ENCODE measurements at places on chromosomes 5 and 9.
A peak's percentile ranks its signal among the peaks of the same experiment; 100 is the strongest.

GRCh38 chr5:129245489-129245888 is 150.9 kb downstream of the ISOC1 start:
- DNase-seq: no peak

GRCh38 chr9:38642951-38643814 is 22.8 kb upstream of the ANKRD18A start:
- DNase-seq: no peak

DNA sequence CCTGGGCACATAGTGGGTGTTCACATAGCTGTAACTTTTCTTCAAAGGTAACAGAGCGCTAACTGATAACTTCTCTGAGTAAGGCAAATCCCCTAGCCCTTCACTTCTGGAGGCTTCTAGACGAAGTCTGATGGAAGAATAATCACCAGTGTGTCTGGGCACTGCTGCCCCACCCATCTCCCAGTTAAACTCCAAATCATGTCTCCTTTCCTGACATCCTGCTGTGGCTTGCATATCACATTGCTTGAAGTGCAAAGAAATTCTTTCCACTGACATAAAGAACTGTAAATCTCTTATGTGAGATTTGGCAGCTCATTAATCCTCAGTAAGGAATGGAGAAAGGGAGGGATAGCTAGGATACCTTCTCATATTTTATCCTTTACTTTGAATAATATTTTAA is 74.6 kb downstream of the MARCHF11 start:
- DNase-seq: no peak

DNA sequence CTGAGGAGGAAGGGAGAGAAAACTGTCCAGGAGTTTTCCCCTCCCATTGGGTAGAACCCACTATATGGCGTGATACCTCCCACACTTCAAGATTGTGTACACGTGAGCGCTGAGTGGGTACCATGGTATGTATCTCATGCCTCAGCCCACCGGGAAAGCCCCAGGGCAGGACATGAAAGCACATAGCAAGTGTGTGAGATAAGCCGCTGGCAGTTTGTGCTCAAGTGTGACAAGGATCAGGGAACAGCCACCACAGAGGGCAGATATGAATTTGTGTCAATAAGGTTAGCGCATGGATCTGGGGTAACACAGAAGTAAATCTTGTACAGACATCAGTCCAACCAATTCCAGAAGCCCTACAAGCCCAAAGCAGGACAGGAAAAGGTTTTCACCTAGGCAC is 42.6 kb upstream of the NAA35 start:
- no peak for DNase-seq

DNA sequence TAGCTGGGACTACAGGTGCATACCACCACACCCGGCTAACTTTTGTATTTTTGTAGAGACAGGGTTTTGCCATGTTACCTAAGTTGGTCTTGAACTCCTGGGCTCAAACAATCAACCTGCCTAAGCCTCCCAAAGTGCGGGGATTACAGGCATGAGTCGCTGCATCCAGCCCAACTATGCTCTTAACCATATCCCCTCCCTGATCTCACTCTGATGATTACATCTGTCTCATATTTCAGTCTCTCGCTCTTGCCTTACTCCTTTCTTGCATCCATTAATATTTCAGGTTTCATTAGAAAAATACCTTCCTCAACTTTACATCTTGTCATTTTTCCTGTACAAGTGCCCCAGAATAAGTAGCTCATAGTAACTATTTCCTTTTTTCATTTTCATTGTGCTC is 61.0 kb upstream of the BASP1 start:
- DNase-seq: no peak

GRCh38 chr9:5195463-5195862 is 10.0 kb upstream of the INSL6 start:
- DNase-seq: no peak

DNA sequence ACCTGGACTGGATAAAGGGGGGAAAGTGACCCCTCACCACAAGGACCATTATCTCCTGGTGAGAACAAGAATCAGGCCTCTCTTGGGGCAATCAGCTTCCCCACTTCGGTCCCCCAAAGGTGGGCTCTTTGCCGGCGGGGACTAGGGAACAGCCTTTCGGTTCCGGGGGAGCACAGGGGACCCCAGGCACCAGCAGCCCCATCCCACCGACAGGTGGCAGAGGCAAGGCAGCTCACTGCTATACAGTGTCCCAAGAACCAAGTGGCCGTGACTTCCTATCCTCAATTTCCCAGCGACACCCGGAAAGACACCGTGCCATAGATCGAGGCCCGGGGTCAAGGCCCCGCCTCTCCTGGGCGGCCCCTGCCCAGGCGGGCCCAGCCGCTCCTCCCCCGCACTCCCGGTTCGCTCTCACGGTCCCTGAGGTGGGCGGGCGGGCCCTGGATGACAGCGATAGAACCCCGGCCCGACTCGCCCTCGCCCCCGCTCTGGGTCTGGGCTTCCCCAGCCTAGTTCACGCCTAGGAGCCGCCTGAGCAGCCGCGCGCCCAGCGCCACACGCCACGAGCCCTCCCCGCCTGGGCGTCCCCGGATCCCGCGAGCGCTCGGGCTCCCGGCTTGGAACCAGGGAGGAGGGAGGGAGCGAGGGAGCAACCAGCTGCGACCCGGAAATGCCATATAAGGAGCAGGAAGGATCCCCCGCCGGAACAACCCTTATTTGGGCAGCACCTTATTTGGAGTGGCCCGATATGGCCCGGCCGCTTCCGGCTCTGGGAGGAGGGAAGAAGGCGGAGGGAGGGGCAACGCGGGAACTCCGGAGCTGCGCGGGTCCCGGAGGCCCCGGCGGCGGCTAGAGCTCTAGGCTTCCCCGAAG is 655 bp upstream of the EGR1 start:
- DNase-seq: peak; percentile 99
